NCI-H1105 treated with DMSO at 0.1 percent for 48 hours (cell line): ENCODE measurements at places on chromosomes 7 and 10.
A peak's percentile ranks its signal among the peaks of the same experiment; 100 is the strongest.

GRCh38 chr7:1298931-1299885 lies 66.5 kb downstream of the UNCX start:
- DNase-seq: no peak

DNA sequence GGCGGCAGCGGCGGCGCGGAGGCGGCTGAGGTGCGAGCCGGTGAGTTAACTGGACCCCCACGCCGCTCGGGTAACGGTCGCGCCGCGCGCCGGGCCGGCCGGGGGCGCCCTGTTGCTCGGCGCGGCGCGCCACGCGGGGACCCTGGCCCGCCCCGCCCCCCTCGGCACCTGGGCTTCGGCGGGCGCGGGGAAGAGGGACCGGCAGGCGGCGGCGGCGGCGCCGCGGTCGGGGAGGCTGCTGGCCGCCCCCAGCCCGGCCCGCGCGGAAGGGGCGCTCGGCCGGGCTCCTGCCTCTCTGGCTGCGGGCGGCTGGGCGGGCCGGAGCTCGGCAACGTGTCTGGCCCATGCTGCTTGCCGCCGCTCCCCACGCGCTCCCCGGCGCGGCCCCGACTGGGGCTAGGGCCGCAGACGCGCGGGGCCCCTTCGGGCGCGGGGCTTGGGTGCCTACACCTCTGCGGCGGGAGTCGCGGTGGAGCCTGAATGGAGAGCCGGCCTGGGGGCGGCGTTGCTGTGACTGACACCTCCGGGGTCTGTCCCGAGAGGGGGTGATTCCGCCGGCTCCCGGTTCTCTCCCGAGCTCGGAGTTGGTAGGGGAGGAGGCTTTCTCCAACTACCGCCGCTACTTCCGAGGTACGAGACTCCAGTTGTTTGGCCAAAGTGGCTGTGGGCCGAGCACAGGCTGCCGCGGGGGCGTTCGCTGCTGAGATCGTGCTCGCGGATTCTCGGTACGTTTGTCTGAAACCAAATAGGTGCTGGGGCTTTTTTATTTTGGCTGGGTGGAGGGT lies 494 bp downstream of the PALS2 start:
- DNase-seq: peak; percentile 32

GRCh38 chr7:86939197-86939814 lies 120.1 kb downstream of the ELAPOR2 start:
- DNase-seq: peak; percentile 72

DNA sequence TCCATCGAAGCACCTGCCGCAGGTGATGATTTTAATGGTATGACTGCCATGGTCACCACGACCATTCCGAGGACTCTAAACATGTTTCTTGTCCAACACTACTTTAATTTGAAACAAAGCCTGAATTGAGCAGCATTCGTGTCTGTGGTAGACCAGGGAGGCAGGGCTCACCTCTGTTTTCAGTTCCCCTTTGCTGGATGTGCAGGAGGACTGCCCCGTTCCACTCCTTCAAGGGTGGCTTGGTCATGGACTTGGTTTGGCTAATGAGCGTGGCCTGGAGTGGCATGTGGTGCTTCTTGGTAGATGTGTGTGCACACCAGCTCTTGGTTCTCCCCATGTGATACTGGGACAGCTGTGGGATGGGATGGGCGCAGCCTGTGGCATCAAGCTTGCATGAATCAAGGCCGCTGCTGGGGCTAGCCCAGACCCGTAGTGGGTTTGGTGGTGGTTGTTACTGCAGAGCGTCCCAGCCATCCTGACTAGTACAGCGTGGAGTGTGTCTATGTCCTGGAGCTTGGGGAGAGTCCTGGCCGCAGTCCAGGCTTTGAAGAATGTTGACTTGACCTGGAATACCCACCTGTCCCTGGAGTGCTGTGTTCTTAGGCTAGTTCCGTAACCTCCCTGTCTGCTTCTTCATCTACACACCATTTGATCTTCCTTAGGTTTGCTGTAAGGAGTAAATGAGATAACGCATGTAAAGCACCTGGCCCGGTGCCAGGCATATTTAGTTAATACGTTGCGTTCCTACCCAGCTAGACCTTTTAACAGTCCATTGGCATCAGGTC lies 34.8 kb downstream of the MGMT start:
- DNase-seq: peak; percentile 22

GRCh38 chr7:130063036-130063435 lies 7.3 kb upstream of the KLHDC10 start:
- peak; percentile 38 for DNase-seq

GRCh38 chr7:828793-829561 lies 3.3 kb upstream of the SUN1 start:
- no peak for DNase-seq

DNA sequence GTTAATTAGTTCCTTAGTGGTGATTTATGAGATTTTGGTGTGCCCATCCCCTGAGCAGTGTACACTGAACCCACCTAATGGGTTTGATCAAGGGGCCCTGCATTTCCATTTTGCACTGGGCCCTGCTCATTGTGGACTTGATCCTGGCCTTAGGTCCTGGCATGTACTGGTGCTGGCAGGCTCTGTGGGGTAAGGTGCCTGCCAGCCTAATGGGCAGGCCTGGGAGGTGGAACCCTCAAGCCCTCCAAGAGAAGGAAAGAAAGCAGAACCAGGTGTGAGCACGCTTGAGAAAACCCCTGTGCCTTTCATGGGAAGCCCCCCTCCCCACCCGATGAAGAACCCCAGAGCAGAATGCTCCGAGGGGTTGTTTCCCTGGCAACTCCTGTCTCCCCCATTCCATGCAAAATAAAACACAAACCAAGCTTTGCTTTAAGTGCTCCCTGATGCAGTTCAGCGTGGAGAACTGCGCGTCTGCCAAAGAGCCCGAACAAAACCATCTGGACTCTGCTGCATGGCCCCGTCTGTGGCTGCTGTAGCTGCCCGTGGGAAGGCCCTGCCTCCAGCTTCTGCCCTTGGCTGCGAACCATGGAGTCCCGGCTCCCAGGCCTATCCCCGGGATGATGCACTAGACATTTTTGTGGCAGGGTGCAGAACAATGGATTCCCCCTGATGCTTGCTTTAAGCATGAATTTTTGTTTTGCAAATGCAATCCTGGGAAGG lies 123.3 kb downstream of the PRPF18 start:
- no peak for DNase-seq

DNA sequence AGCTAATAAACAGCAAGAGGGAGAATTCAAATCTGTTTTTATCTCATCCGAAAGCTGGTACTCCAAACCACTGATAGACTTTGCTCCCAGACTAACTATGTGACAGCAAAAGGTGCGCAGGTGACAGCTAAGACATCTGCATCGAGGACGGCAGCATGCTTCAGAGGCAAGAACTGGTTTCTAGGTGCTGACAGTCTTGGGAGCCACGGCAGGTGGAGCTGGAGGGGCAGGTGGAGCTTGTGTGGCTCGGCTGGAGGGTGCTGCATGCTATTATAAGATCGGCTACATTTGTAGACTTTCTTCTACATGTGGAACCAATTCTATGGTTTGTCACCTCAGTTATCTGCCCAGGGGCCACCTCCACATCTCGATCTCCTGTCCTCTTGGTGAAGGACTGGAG lies 21.8 kb upstream of the MMP21 start:
- no peak for DNase-seq

GRCh38 chr7:157558061-157558460 lies 221.3 kb downstream of the DNAJB6 start:
- no peak for DNase-seq

DNA sequence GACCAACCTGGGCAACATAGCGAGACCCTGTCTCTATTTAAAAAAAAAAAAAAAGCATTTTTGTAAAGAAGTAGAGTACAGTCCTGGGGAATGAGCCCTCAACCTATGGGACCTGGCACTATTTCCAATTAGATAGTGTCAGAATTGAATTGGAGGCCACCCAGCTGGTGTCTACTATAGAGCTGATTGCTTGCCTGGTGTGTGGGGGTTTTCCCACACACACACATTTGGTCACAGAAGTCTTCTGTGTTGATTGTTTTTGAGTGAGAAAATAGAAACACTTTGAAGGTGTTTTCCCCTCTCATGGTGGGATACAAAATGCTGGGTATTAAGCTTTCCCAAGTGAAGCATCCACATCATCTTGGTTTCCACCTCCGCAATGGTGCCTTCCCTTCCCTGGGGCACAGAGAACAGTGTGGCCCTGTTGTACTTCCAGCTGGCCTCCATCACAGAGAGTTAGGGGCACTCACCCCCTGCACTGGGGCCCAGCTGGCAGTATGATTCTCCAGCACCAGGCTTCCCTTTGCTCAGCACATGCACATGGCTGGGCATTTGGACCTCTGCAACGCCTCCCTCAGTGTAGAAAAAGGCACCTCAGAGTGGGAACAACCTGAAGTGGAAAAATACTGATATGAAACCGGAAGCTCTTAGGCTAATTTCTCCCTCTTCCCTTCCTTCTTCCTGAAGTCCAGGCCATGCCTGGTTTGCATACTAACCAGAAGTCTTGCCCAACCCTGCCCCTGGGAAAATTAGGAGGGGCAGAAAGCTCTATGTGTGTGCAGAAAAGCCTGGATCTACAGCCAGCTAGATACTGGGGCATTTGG lies 10.7 kb upstream of the NFKB2 start:
- DNase-seq: no peak

DNA sequence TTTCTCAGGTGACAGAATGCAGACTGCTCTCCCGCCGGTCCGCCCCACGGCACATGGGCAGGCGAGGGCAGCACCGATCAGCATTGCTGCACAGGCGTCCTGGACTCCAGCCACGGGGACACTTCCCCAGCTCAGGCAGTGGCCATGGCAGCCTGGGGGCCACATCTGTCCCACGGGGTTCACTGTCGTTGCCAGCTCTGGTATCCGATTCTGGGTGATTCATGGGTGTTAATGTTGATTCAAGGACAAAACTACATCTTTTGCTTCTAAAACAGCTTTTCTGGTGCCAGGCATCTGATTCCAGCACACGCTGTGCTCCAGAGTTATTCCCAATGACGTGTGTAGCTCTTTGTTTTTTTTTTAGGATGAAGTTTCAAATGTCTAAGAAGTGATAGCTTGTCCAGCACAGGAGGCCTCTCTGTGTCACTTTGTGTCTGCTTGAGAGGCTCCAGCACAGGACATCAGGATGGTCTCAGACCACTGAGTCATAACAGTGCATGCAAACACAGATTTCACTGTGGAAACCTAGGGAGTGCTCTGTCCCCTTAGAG lies 218.0 kb downstream of the WDR37 start:
- no peak for DNase-seq

GRCh38 chr7:53350241-53350640 lies 314.8 kb downstream of the POM121L12 start:
- peak; percentile 3 for DNase-seq

DNA sequence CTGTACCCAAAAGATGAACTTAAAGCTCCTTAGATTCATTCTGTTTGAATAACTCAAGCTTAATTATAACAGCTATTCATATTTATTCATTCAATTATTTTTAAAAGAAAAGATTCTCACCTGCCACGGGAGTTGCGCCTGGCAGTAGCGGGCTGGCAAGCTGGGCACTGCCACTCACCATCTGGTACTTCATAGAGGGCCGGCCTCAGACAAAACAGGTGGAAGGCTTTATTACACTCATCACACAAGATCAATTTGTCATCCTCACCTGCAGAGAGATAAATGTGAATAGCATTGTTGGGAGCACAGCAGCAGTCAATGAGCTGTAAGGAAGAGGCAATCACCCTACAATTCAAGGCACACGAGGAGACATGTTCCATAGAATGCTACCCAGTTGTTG lies 15.8 kb downstream of the FZD9 start:
- peak; percentile 81 for DNase-seq

- DNase-seq: no peak
Measured at GRCh38 chr7:10076660-10077300, 896.9 kb upstream of the PHF14 start.

GRCh38 chr10:10096296-10096695 lies 921.4 kb upstream of the CELF2 start:
- DNase-seq: no peak

DNA sequence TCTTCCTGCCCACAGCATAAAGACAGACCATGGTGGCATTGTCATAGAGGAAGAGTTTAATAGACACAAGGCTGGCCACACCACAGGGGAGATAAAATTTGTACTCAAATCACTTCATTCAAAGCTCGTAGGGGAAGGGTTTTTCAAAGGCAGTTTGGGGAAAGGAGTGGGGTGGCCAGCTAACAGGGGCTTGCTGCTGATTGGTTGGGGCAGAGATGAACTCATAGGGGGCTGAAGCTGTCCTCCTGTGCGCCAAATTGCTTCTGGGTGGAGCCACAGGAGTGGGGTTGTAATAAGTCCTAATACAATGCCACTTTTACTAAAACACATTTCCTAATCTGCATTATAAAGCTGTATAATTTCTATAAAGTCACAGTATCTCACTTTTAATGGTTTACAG lies 22.5 kb downstream of the PDZD8 start:
- DNase-seq: no peak

DNA sequence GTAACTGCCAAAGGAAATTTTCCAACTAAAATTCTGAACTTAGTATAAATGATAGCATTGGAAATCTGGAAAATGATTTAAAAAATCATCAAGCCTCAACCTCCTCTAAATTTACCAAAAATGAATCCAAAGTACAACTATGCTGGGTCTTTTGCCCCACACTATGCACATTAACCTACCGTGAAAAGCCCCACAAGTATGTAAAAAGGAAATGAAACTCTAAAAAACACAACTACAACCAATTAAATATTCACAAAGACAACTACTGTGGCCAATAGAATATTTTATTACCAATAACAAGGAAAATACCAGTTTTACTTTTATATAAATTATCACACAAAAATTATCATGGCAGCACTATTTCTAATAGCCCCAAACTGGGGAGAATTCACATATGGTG lies 19.3 kb downstream of the EIF3A start:
- DNase-seq: no peak

GRCh38 chr10:113294868-113295267 lies 258.0 kb upstream of the HABP2 start:
- DNase-seq: no peak

DNA sequence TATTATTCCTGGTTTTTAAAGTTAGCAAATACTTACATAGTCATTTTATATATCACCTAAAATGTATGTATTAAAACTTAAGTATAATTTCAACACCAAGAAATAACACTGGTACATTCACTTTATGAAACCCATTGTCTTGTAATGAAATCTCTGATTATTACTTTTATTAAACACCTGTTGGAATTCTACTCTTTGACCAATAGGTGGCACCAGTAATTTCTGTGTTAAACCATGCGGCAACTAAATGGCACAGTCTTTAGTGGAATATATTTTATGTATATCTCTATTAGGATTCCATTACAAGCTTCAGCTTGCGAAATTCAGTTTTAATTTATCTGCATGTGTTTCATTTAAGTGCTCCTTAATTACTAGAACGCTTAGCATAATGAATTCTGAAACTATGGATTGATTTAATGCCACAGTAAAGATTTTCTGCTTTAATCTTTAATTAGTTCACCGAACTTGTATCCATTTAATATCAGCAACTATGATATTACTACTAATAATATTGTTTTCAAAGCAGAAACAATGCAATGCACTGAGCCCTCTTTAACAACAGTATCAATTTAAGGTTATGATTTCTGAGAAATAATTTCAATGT lies 181.3 kb downstream of the MAGI2 start:
- DNase-seq: peak; percentile 62

GRCh38 chr7:3336042-3336665 lies 35.1 kb downstream of the SDK1 start:
- DNase-seq: peak; percentile 57
